ENCODE measurements at places on chromosomes 5 and 9.

GRCh38 chr5:138469540-138470321 is 4.5 kb downstream of the EGR1 start:
- peak; percentile 51 for DNase-seq

GRCh38 chr9:76564297-76564696 is 105.3 kb downstream of the GCNT1 start:
- DNase-seq, result no peak

- DNase-seq, result no peak
Measured at GRCh38 chr5:158320178-158320674, 461.3 kb upstream of the CLINT1 start.

DNA sequence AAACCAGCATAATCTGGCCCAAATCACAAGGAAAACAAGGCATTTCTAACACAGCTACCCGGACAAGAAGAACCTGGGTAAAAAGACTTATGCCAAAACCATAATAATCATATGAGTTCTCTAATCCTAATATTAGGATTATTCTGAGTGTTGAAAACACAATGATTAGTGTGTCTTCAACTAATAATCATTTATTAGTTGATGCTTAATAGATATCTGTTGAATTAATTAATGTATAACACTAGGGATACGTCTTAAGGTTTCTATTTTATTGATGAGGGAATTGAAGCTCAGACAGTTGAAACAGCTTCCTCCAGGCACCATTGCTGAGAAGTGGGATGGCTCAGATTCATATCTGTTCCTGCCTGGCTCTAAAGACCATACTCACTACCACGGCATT is 112.2 kb downstream of the DOCK2 start:
- no peak for DNase-seq

GRCh38 chr5:133981714-133982113 is 13.3 kb upstream of the C5orf15 start:
- no peak for DNase-seq

DNA sequence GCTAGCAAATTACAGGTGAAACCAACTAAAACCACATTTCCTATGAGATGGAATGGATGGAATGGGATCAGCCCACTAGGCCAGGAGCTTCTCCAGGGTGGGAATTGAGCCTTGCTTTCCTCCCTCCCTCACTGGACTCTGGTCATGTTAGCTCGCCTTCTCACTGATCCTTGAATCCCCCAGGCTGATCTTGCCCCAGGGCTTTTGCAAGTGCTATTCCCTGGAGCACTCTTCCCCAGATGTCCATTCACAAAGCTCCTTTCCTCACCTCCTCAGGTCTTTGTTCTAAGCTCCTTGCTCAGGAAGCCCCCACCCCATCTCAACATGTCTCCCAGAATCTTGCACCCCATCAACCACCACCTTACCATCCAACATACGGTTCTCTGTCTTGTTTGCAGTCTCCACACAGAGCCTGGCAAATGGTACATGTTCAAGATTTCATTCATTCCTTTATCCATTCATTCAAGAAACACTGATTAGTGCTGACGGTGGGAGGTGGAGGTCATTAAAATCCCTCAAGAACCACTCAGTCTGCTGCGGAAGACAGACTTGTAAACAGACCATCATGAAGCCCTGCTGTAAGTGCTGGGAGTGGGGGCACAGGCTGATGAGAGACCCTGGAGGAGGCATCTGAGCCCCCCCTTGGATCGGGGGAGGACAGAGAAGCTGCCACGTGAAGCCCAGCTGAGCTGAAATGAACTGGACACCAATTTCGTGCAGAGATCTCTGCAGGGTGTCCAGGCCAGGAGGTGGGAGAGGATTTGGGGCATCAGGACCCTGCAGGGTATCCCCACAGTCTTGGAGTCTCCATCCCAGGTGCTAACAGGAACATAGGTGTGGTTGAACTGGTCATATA is 141.7 kb downstream of the BARX1 start:
- no peak for DNase-seq

DNA sequence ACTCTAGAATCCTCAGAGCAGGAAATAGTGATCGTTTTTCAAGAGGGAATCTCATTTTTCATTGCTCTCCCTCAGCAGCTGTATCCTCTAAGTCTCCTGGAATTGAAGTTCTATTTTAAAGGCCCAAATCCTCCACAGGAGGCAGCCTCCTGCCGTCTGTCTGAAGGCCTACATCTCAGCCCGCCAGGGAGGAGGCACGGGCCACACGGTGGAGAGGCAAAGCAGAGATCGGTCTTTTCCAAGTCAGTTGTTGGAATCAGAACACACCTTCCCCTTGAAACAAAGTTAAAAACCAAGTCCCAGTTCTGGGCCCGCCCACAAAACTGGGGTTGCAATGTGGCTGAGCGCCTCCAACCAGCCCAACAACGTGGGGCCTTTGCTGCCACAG is 68.7 kb downstream of the RAPGEF1 start:
- DNase-seq, result no peak

DNA sequence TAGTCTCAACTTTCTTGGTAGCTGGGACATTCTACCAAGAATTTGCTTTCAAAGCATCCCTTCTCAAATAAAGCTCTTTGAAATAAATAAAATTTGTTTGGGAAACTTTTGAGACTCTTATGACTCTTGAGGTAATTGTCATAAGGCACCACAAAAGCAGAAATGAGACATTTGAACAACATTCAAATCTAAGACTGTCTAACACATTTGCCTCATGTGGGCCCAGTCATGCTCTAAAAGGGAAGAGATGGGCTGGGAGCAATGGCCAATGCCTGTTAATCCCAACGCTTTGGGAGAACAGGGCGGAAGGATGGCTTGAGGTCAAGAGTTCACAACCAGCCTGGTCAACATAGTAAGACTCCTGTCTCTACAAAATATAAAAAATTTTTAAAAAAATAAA is 26.4 kb downstream of the SLC31A2 start:
- no peak for DNase-seq

DNA sequence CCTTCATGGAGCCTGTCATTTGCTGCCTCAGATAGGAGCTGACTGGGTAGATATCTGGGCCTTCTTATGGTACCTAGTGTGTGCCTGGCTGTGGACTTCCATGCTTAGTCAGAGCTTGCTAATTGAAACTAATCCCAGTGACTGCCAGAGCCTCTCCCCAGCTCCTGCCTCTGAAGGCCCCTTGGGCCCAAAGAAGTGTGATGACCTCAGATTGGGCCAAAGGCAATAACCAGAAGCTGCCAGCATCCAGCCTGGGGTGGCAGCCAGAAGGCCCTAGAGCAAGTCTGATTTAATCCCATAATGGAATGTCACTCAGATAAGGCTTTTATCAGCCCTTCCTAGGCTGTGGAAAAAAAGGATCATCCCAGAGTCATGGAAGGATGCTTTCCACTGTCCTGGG is 17.1 kb upstream of the CDC23 start:
- DNase-seq, result no peak

DNA sequence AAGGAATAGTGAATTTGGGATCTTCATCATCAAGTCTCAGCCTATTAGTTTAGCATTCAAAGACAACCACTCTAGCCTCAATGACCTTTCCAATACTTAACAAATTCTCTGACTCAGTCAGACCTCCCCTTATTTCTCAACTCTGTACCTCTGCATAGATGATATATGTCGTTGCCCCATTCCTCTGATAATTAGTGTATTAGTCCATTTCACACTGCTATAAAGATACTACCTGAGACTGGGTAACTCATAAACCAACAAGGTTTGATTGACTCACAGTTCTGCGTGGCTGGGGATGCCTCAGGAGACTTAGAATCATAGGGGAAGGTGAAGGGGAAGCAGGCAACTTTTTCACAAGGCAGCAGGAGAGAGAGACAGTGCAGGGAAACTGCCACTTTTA is 8.9 kb downstream of the MRPL22 start:
- no peak for DNase-seq

- DNase-seq, result no peak
Measured at GRCh38 chr5:14528115-14528514, 53.5 kb upstream of the OTULINL start.

DNA sequence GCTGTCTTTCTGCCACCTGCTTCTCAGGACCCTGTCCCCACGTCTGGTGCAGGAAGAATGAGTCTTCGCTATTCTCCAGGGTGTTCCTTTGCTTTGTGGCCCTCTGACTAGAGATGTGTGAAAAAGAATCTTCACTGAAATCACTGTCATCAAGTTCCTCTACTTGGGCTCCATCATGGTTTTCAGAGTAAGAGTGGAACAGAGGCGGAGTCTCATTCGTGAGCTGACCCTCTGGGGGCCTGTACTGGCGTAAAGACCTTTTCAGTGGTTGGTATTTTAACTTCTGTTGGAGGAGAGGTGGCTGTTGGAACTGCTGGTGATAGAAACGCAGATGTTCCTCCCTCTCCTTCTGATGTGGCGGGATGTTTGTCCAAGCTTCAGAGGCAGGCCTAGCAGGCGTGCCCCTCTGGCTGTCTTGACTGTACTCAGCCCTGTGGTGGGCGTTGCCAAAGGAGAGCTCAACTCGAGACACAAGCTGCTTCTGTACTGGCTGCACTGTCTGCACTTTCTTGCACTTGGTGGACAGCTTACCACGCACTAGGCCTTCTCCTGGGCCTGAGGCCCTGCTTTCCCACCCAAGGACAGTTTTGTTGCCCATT is 72.0 kb downstream of the KIF24 start:
- DNase-seq, result no peak
